CD4-positive, alpha-beta T cell treated with Interleukin-17A for 1 hour (primary cell): ENCODE measurements at places on chromosomes 2 and 18.

- DNase-seq: no peak
Observed at GRCh38 chr18:55261253-55261652, 302.0 kb upstream of the CCDC68 start.

DNA sequence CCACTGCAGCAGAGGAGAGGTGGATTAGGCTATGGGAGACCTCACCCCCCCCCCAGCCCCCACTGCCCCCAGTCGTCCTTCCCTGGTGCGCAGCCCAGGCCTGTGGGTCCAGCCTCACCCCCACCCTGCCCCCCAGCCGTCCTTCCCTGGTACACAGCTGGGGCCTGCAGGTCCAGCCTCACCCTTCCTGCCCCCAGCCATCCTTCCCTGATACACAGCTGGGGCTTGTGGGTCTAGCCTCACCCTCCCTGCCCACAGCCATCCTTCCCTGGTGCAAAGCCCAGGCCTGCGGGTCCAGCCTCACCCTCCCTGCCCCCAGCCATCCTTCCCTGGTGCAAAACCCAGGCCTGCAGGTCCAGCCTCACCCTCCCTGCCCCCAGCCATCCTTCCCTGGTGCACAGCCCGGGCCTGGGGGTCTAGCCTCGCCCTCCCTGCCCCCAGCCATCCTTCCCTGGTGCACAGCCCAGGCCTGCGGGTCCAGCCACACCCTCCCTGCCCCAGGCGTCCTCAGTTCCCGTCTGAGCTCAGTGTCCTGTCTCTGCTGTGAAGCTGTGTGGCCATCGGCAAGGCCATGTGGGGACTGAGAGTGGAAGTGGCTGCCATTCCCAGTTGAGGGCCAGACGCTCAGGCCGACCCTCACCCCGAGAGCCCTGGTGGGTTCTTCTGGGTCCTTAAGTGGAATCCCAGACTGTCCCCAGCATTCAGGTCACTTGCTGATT, 86.8 kb upstream of the SNTG2 start:
- DNase-seq: no peak

DNA sequence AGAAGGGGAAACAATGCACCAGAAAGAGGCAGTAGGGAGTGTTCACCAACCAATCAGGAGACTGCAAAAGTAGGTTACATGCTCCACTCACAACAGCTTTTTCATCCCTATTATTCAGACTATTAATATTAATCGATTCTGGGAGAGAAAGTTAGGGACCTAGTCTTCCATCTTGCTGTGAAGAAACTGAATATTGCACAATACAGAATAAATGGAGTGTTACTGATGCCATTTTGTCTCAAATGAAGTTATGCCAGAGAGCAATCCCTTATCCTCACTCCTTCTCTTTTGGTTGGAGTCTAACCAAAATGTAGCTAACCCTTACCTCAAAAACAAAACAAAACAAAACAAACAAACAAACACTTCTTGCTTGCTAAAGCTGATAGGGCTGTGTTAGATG, 1120.9 kb upstream of the GYPC start:
- no peak for DNase-seq

- DNase-seq: no peak
Observed at GRCh38 chr2:159497847-159498246, 118.5 kb downstream of the BAZ2B start.

DNA sequence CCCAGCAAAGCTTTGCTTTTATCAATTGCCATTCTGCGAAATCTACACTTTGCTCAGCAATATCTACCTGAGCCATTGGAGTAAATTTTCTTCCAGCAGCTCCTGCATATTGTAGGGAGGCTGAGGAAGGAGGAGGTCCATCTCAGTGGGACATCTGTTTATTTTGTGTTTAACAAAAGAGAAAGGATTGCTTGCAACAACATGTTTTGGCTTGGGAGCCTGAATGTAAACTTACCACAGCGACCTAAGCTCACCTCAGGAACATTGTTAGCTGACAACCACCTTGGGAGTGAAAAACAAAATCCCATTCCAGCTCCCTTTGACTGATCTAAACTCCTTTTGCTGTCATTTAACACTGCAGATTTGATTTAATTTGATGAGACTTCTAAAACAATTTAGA, 356.1 kb downstream of the SS18 start:
- DNase-seq: no peak

- no peak for DNase-seq
Observed at GRCh38 chr2:179036353-179036905, 13.5 kb downstream of the CCDC141 start.

- DNase-seq: no peak
Observed at GRCh38 chr2:189543367-189543766, 37.2 kb downstream of the SLC40A1 start.

DNA sequence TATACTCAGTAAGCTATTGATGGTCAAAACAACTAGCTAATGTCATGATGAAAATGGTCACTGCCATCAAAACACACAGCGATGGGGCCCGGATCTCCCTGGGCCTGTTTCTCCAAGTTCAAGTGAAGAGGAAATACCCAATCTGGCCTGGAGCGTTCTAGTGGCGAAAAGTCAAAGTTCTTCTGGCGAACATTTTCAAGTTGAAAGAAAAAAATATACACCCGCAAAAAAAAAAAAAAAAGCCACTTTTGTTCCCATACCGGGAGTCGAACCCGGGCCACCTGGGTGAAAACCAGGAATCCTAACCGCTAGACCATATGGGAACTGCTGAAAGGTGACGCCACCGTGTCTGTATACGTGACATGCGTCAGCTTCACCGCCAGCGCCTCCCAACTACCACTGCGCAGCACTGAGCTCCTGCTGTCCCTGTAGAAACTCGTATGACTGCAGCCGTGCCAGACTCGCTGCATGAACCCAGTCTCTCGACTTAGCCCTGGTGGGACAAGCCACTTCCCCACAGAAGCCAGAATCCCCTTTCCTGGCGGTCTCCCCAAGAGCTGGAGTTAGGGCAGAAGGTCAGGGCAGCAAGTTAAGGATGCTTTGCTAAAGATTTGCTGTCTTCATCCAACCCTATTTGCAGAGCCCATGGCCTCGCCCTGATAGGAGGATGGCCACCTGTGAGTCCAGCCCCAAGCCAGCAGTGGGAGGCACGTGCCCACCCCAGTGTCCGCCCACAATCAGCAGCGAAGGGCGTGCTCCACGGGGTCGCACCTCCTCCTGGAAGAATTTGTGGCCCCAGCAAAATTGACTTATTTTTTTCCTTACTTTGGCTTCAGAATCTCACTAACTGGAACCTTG, 5.6 kb upstream of the IMP4 start:
- DNase-seq: peak; percentile 51

DNA sequence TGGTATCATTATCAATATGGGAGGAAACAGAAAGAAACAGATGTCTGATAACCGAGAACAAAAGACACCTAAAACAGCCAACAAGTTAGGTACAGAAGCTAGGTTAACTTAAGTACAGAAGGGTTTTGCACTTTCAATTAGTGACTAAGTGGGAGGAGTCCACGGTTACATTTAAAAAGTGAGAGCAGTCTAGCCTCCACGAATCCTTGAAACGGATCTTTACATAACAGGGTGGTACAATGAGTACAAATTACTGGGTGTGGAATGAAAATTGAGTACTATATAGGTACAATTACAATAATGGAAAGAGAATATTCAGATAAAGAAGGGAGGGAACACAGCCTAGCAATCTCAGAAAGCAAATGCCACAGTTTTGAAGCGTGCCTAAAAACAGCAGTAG, 76.6 kb downstream of the TLK1 start:
- DNase-seq: peak; percentile 33

- DNase-seq: no peak
Observed at GRCh38 chr2:188720811-188721605, 253.2 kb upstream of the COL3A1 start.

GRCh38 chr2:158507141-158507540, 50.4 kb downstream of the PKP4 start:
- DNase-seq: no peak

- DNase-seq: no peak
Observed at GRCh38 chr2:180905002-180905401, 75.4 kb upstream of the UBE2E3 start.

- no peak for DNase-seq
Observed at GRCh38 chr2:149388120-149388816, 57.9 kb downstream of the LYPD6 start.

GRCh38 chr2:60260639-60261296, 292.7 kb downstream of the BCL11A start:
- DNase-seq: no peak

DNA sequence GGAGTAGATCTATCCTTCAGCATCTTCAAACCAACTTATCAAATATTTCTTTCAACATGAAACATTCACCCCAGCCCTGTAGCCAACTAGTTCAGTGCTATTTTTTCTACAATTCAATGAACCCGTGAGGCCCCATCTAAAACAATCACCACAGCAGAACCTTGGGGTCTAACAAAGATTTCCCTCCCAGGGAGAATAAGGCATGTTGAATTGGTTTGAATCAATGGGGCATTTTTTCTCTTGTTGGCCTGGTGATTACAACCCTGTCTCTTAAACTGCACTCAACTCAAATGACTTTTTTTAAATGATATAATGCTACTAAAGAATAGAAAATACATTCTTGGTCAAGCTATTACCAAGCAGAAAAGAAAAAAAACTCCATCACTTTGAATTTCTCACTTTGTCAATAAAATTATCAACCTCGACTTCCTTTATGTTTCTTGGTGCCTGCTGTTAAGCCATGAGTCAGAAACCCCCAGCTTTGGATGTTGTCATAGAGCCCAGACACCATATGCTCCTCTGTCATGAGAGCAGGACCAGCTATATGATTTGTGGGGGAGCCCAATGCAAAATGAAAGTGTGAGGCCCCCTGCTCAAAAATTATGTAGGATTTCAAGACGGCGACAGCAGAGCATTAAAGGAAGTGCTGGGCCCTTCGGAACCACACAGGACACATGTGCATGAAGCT, 282.4 kb downstream of the MEIS1 start:
- no peak for DNase-seq

- no peak for DNase-seq
Observed at GRCh38 chr18:36323421-36323820, 25.9 kb downstream of the FHOD3 start.

DNA sequence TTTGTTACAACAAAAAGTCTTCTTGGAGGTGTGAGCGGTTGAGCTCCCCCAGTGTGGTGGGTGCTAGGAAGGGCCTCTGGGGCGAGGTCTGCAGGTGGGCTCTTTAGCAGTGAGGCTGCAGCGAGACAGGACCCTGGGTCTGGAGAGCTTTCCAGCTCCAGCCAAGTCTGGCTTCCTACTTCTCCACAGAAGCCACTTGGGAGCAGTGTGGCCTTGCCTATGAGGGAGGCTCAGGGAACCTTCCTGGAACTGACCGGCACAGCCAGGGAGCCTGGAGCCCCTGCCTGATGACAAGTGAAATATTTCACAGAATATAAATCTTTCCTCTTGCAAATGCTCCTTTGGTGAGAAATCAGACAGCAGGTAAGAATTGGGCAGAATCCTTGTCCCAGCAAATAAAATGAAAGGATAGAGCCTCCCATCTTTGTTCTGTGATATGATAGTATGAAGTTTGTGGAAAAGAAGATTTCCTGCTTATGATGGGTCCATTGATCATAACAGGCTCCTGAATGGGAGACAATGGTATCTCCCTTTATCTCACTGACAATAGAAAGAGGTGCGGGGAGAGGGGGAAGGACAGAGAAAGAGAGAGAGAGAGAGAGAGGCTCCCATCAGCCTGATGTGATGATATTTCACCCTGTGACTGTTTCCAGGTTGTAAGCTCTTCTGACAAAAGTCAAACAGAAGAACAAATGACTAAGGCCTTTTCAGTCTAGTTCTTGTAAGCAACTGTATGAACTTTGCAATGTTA, 289.8 kb upstream of the SPRED2 start:
- DNase-seq: no peak

GRCh38 chr2:33190393-33190937, 243.7 kb downstream of the LTBP1 start:
- no peak for DNase-seq

GRCh38 chr2:217652761-217653639, 349.8 kb downstream of the TNS1 start:
- DNase-seq: no peak

- DNase-seq: peak; percentile 15
Observed at GRCh38 chr2:234257859-234258561, 207.5 kb downstream of the SPP2 start.
